H4 (cell line): ENCODE measurements at places on chromosomes 11 and 22. TPM values are rescaled to one million over a fixed set of nuclear protein-coding genes. Genes with fewer than 3 reads are reported as not detected.
A peak's percentile ranks its signal among the peaks of the same experiment; 100 is the strongest.

CXCR5 gene
- not detected in 2 replicates for total RNA-seq

FXYD6 gene
- 12.8 and 15.8 TPM in 2 replicates for total RNA-seq

- DNase-seq: no peak
These were observed 35.9 kb upstream of the LYVE1 start for GRCh38 chr11:10604340-10604748.

GRCh38 chr22:37734964-37735451, 38.2 kb downstream of the TRIOBP start:
- no peak for DNase-seq

THOC5 gene
- total RNA-seq: 30.2 and 39.8 TPM in 2 replicates

PLAAT2 gene
- total RNA-seq: not detected in 2 replicates

GRCh38 chr11:8352876-8353505, 89.3 kb upstream of the LMO1 start:
- no peak for DNase-seq

KCTD14 gene
- total RNA-seq: 0.77 TPM in 1 of 2 replicates, not detected in the other

DNA sequence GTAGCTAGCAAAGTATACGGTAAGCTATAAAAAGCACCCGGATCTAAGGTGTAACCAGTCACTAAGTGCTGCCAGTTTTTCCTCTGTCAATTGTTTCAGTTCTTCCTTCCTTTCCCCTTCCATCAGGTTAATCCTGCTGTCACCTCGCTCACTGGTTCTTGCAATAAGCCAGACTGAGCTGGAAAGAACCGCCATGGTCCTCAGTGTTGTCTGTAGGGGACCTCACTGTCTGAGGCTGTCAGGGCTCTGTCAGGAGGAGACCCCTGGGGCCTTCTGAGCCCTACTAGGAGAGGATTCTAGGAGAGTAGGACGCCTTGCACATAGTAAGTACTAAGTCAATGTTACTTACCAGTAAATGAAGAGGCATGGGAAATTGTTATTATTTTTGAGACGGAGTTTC, 1.4 kb upstream of the TBC1D22A start:
- no peak for DNase-seq

DNA sequence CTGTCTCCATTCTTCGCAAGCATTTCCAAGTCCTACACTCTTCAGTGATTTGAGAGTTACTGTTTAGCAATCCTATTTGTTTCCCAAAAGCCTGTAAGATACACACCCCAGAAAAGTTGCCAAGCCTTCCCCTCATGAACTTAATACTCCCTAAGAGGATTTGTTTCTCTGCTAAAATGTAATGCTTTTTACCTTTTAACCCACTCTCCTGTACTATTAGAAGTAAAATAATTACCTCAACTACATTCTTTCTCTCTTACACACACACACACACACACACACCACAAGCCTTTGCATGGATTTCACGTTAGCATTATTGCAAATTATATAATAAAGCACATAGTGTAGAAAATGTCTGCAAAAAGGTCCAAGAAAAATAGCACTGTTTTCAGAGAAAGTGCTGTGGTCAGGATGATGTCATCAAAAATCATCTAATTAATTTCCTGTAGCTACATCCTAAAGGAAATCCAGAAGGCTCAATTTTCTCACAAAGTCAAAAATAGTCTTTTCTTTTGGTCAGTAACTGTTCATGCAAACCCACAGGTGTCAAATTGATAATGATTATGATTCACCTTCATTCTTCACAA, 364.1 kb upstream of the PITPNB start:
- DNase-seq: no peak

DNA sequence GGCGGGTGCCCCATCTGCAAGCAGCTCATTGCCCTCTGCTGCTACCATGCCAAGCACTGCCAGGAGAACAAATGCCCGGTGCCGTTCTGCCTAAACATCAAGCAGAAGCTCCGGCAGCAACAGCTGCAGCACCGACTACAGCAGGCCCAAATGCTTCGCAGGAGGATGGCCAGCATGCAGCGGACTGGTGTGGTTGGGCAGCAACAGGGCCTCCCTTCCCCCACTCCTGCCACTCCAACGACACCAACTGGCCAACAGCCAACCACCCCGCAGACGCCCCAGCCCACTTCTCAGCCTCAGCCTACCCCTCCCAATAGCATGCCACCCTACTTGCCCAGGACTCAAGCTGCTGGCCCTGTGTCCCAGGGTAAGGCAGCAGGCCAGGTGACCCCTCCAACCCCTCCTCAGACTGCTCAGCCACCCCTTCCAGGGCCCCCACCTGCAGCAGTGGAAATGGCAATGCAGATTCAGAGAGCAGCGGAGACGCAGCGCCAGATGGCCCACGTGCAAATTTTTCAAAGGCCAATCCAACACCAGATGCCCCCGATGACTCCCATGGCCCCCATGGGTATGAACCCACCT, 28.0 kb upstream of the L3MBTL2 start:
- DNase-seq: no peak

LMO1 gene
- total RNA-seq: 0.46 TPM in 1 of 2 replicates, not detected in the other

DNA sequence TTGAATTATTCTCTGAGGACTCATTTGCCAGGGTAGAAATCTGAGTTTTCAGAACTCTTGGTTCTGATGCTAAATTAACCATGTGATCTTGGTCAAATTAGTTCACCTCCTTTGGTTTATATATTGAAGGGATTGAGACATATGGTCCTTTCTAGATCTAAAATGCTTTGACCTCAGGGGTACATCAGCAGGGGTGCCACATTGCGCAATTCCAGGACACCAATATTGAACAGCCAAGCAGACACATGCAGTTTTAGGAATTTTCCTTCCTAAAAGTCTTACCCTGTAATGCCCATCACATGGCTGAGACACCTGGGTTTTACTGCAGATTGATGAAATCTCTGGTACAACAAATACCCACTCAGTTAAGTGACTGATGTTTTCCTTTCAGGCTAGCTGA, 254.4 kb upstream of the NCAM1 start:
- no peak for DNase-seq

TEX12 gene
- total RNA-seq: 0.35 TPM in 1 of 2 replicates, not detected in the other

- no peak for DNase-seq
These were observed 19.2 kb upstream of the PPARA start for GRCh38 chr22:46131151-46131587.

RANBP1 gene
- 623 and 731 TPM in 2 replicates for total RNA-seq

- no peak for DNase-seq
These were observed 24.4 kb upstream of the FSHB start for GRCh38 chr11:30206249-30206996.

FXYD2 gene
- total RNA-seq: not detected in 2 replicates

DNA sequence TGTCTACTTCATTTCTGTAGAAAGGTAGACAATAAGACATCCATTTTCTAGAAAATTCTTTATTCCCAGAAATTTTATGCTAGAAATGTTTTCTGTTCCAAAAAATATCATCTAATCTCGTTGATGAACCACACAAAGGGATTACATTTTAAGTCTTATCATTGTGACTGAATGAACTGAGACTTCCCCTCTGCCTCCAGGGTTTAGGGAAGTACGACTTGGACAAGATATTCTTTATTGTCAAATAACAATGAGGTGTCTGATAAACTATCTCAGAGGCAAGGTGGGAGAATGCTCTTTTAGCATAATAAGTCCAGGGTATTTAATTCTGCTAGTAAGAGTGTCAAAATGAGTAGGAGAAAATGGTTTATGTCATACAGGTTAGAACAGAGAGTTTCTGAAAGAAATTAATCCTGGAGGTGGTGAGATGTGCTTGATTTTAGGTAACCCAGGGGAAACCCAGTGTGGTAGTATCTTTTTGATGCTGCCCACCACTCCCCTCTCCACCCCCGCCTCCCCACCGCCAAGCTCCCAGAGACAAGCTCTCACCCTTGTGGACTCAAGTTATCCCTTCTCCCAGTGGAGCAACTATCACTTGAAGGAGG, 100.6 kb downstream of the CD44 start:
- DNase-seq: no peak

GRCh38 chr11:33310720-33311500, 53.7 kb downstream of the HIPK3 start:
- no peak for DNase-seq

DNA sequence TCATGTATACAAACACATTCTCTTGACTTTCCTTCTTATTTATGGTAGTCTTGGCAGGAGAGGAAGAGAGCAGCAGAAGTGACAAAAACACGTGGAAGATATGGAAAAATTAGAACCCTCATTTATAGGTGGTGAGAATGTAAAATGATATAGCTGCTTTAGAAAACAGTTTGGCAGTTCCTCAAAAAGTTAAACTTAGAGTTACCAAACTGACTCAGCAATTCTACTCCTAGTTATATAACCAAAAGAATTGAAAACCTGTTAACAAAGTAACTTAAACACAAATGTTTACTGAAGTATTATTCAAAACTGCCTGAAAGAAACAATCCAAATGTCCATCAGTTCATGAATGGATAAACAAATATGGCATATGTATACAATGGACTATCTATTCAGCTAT, 16.8 kb downstream of the NUCB2 start:
- no peak for DNase-seq

DNA sequence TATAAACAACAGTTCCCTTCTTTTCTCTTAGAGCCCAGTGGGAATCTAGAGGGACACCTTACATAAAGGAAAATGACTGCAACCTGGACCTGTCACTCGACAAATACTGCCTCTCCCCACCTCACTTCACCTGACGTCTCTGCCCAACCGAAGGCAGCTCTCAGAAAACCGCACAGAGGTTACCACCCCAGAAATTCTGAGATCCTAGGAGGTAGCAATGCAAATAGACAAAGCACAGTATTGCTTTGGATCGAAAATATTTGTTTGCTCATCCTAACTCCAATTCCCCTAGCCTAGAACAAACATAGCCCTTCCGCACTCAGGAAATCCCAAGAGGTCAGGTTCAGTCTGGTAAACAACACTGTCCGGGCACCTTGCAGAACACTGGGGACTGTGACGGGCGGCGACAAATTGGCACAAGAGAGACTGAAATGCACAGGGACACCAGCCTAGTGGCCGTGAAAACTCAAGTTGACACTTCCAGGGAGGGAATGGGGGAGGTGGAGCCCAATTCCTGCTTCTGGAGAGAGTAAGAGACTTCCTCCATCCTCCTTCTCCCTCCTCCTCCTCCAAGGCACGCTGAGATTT, 420 bp upstream of the TRIM44 start:
- no peak for DNase-seq

KRTAP5-2 gene
- not detected in 2 replicates for total RNA-seq

GRCh38 chr11:89293965-89294679, 116.4 kb downstream of the TYR start:
- DNase-seq: no peak

LUZP2 gene
- total RNA-seq: 0.25 and 0.77 TPM in 2 replicates

DNA sequence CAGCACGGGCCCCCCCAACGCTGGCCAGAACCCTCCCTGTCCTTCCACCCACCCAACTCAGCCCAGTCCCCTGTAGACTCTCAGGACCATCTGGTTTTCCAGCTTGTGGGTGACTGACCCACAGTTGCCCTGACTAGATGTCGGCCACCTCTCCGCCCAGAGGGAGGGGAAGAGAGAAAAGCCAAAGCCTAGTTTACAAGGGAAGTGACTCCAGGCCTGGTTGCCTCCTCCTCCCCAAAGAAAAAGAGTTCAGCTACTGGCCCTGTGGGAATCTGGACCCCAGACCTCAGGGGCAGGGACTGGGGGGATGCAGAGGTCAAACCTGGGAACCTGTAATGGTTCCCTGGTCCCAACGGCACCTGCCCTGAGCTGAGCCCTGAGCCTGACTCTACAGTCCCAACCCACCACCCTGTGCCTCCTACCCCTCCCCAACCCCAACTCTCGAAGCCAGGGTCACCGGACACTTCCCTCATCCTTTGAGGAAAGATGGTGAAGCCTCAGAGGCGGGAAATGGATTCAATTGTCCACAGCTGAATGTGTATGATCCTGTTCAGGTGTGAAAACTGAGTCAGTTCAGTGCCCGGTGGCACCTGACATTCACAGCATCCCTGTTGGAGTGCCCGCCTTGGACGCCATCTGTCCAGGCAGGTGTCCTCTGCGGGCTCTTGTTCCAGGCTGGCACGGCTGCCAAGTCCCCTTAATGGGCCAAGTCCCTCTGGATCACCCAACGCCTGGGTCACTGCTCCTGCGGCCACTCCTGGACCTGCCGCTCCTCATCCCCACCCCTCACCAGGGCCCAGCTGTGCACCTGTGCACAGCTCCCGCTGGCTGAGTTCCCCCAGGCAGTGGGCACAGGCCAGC, 21.0 kb upstream of the WNT7B start:
- peak; percentile 51 for DNase-seq

GRCh38 chr11:10659339-10660216, 34.0 kb downstream of the IRAG1 start:
- DNase-seq: peak; percentile 75

MS4A6E gene
- not detected in 2 replicates for total RNA-seq

DNA sequence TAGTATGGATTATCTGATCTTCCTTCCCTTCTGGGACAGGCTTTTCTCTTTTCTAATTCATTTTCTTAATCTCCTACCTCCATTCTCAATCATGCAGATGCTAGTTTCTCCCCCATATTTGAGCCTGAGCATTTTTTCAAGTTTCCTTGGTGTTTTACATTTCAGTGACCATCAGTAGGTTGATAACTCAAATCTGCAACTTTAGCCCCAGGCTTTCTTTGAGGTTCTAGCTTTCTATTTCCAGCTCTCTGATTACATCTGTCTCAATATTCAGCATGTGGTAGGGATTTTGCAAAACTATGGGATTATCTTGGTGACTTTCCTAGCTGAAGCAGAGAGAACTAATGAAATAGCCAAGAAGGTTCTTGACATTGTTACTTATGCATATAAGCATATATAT, 67.8 kb downstream of the ARHGEF12 start:
- DNase-seq: no peak

DNA sequence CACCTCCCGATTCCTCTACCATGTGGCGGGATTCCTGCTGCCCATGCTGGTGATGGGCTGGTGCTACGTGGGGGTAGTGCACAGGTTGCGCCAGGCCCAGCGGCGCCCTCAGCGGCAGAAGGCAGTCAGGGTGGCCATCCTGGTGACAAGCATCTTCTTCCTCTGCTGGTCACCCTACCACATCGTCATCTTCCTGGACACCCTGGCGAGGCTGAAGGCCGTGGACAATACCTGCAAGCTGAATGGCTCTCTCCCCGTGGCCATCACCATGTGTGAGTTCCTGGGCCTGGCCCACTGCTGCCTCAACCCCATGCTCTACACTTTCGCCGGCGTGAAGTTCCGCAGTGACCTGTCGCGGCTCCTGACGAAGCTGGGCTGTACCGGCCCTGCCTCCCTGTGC, 10.5 kb downstream of the CXCR5 start:
- no peak for DNase-seq

GRCh38 chr22:39237318-39238100, 7.3 kb downstream of the PDGFB start:
- no peak for DNase-seq
